ENCODE measurements at places on chromosomes 2 and 18. TPM values are rescaled to one million over a fixed set of nuclear protein-coding genes. Genes with fewer than 3 reads are reported as not detected.

DNA sequence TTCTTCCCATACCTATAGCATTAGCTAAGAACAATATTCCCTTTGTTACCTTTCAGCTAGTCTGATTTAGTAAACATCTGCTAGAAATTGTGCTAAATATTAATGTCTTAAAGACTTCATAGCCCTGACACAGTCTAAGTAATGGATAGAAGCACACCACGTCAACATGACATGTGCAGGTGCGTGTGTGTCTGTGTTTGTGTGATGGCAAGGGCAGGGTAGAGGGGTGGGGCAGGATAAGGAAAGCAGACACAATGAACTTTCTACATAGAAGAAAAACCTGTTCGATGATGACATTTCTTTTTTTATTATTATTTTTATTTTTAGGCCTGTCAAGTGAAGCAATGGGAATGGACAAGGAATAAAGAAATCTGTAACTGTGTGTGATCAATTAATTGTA lies 223.3 kb downstream of the NOL4 start:
- no peak for DNase-seq

DNA sequence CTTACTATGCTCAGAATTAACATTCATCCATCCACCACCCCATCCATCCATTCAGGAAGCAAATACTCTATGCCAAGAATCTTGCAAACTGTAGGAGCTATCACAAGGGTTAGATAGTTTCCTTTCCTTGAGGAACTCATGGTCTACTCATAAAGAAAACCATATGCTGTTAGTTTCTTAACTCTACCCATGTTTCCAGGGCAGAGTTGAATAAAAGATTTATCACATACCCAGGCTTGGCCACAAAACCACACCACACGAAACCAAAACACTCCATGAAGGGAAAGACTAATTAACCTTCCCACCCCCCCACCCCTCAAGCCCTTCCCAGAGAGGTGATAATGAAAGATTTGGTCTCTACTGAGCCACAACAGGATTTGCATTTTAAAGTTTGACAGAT lies 23.7 kb upstream of the MSGN1 start:
- no peak for DNase-seq

DNA sequence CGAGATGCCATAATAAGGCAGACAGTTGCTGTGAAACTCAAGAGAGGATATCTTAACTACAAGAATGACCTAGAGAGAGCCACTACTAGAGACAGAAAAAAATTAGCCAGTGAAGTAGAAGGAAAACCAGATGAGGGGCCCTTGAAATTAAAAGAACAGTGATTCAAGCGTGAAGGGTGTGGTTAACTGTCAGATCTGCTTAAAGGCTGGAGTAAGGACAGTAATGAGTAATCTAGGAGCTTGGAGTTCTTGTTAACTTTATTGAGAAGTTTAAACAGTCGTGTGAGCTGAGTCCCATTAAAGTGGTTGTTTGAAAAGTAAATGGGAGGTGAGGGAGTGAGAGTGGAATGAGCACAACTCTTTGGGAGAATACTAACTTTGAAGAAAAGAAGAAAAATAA lies 21.3 kb downstream of the PIGN start:
- DNase-seq: no peak

DNA sequence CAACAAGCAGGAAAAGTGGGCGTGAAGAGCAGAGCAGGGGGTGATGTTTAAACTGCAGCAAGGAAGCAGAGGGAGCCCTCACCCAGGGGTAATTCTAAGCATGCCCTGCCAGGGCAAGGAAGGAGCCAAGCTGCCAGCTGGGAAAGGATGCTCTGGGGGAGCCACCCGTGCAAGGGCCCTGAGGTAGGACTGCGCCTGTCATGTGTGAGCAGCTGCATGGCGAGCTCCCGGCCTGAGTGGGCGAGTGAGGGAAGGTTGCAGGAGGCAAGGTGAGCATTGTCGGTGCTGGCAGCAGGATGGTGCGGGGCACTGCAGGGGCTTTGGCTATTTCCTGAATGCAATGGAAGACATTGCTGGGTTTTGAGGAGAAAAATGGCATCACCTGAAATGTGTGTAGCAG lies 107.2 kb downstream of the COPS8 start:
- no peak for DNase-seq

DNA sequence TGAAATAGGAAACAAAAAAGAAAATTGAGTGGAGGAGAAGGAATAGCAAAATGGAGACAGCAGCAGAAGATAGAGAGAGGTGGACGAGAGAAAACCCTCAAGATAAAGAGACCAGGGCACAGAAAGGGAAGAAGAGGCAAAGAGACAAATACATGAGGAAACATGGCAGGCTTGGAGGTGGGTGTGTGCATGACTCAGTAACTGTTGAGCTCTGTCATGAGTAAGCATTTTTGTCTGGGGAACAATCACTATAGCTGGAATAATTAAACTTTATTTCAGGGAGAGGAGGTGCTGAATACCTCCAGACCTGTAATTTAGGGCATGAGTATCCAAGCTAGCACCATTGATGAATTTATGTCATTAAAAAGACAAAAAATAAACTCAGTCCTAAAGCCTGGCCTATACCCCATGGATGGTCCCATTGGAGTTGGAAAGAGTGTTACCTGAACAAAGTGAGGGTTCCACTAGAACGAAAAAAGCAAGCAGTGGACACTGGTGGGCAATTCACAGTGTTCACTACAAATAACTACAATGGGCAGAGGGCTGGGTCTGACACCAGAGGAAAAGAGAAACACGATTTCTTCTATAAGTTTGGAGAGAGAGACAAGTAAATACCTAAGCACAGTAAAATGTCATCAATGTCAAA lies 145.5 kb downstream of the ADCYAP1 start:
- peak; percentile 19 for DNase-seq

- no peak for DNase-seq
These were observed 295.8 kb downstream of the SP3 start for GRCh38 chr2:173669271-173669853.

GRCh38 chr2:60984720-60985119 lies 32.8 kb upstream of the PEX13 start:
- DNase-seq: no peak

- no peak for DNase-seq
These were observed 52.8 kb upstream of the CABYR start for GRCh38 chr18:24086082-24086481.

DNA sequence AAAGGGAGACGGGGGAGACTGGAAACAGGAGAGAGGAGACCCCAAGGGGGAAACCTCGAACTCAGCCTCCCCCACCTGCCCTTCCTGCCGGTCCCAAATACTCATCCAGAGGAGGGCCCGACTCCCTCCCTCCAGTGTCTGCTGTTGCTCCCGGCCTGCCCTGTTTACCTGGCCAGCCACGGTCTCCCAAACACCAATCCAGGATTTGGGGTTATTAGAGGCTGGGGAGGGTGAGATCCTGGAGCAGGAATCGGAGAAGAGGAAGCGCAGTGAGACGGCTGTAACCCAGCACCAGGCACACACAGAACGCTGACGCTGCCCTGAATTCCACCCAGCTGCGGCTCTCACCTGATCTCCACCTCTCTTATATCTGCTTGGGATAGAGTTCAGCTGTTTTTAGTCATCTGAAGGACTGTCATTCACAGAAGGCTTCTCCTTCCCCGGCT lies 213.0 kb downstream of the TNS1 start:
- no peak for DNase-seq

DNA sequence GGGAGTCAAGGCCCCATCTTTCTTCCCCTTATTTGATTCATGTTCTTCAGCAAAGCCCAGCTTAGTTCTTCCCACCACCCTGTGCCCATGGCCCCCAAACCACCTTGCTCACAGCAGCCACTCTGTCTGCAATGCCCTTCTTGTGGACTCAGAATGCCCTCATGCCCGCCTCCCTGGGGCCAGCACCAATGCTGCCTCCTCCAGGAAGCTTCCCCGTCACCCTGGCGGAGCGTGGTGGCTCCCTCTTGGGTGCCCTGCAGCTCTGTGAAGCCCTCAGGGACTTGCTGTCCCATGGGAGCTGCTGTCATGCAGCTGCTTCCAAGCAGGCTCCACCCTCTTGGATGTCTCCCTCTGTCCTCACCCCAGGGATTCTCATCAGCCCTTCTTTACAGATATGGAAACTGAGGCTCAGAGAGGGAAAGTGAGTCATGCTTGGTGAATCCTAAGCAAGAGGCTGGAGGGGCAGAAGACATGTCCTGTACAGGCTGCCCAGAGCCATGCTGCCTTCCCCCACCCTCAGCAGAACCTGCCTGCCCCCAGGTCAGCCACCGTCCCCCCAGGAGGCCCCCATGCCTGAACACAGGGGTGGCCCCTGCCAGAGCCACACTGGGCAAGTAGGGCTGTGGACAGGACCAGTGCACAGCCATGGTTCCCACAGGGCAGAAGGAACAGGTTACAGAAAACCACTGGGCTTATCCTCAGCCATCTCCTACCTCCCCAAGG lies 11.8 kb upstream of the DUSP2 start:
- DNase-seq: no peak

- no peak for DNase-seq
These were observed 112.2 kb downstream of the CPO start for GRCh38 chr2:207051385-207051965.

DNA sequence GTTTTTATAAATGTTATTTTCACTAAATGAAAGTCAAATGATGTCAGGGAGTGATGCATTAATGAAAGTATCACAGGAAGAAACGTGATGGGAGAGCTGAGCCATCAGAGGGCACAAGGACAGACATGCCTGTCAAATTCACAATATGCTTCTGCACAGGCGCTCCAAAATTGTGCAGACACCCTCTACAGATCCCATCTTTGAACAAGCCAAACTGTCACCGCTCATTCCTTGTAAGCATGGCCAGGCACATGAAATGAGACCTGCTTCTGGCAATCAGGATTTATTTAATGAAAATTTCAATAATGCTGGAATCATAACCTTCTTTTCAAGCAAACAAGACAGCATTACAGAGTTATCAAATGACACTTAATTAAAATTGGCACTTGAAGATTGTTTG lies 20.4 kb upstream of the FSHR start:
- DNase-seq: no peak

GRCh38 chr2:174048243-174048642 lies 83.1 kb upstream of the SP3 start:
- DNase-seq: no peak

- DNase-seq: peak; percentile 18
These were observed 220.0 kb upstream of the CYP26B1 start for GRCh38 chr2:72367530-72368225.

GRCh38 chr2:122029456-122029855 lies 274.0 kb downstream of the TSN start:
- no peak for DNase-seq

DNA sequence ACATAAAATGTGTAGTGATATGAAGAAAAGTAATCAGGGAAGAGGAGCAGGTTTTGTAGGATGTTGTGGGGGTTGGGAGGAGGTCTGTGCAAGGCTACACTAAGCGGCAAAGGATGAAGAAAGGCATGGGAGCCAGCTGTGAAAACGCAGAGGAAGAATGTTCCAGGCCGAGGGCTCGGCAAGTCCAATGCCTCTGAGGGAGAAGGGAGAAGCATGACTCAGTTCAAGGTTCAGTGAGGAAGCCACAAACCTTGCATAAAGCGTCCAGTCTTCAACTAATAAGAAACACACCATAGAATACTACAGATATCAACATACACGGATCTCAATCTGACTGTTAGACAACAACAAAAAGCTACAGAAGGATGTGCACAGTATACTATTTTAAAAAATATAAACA lies 16.2 kb downstream of the EPB41L3 start:
- DNase-seq: peak; percentile 23

DNA sequence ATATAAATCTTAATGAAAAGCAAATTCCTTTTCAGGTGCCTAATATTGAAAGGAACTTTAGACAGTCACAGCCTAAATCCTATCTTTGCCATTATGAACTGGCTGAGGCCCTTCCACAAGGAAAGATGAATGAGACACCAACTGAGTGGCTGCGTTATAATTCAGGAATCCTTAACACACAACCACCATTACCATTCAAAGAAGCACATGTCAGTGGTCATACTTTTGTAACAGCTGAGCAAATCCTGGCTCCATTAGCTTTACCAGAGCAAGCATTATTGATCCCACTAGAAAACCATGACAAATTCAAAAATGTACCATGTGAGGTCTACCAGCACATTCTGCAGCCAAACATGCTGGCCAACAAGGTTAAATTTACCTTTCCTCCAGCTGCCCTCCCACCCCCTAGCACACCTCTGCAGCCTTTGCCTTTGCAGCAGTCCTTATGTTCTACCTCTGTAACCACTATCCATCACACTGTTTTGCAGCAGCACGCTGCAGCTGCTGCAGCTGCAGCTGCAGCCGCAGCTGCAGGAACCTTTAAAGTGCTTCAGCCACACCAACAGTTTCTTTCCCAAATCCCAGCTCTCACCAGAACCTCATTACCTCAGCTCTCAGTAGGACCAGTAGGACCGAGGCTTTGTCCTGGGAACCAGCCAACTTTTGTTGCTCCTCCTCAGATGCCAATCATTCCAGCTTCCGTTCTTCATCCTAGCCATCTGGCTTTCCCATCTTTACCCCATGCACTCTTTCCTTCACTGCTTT lies 340.1 kb downstream of the ZNF804A start:
- DNase-seq: no peak

DNA sequence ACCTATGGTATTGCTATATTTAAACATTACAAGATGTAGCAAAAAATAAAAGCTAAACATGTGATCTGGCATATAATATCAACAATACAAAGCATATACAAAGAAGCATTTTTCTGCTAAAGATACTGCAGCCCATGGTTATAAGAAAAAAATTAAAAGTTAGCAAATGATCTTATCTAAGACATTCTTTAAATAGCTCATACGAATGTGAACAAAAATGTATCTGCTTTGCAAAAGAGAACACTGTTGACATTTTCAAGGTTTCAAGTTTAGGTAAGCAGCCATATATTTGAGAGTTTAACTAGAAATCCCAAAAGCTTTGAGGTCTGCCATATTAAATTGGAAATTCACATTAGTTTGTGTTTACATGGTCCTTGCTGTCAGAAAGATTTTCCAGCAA lies 301.0 kb upstream of the SLC39A10 start:
- DNase-seq: no peak

- no peak for DNase-seq
These were observed 34.9 kb downstream of the CDC42EP3 start for GRCh38 chr2:37636381-37637066.

GRCh38 chr2:219448099-219448775 lies 13.6 kb downstream of the SPEG start:
- DNase-seq: no peak

DNA sequence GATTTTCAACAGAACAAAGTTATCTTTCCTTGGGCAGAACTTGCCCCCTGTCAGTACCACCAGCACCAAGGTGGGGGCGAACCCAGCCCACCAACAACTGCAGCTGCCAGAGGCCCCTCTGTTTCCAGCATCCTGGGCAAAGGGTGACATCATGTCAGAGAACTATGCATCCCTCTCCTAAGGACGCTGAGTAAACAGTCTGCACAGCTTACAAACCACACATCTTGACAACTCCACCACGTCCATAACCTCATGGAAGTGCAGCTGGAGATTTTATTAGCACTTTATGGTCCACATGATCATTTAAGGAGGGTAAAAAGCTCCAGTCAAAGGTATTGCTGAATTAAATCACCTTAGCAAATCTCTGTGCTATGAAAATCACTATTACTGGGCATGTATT lies 40.4 kb downstream of the PIEZO2 start:
- no peak for DNase-seq

- DNase-seq: no peak
These were observed 38.0 kb downstream of the G6PC2 start for GRCh38 chr2:168939061-168939460.

GRCh38 chr18:76188097-76188496 lies 306.9 kb downstream of the ZNF516 start:
- no peak for DNase-seq

Gene SERPINB11
- not detected for total RNA-seq

Gene GALNT13
- total RNA-seq: not detected

Gene SGPP2
- total RNA-seq: 7.5 TPM

Gene DSG4
- not detected for total RNA-seq

Gene DHRS9
- total RNA-seq: 0.88 TPM

Gene ASXL3
- not detected for total RNA-seq

Gene SNTG2
- total RNA-seq: not detected

Gene GEN1
- 5.5 TPM for total RNA-seq

Gene LRRC30
- total RNA-seq: not detected

Gene GATA6
- 6.7 TPM for total RNA-seq
